Forelimb muscle (tissue), 1 donor: ENCODE measurements at places on chromosomes 6 and 20. TPM values are rescaled to one million over a fixed set of nuclear protein-coding genes. Genes with fewer than 3 reads are reported as not detected.

DPPA5 gene
- polyA plus RNA-seq = not detected

TNFRSF6B gene
- polyA plus RNA-seq = 1.6 TPM

HLA-DPB1 gene
- 9.5 TPM for polyA plus RNA-seq

PMEPA1 gene
- 25.8 TPM for polyA plus RNA-seq

WFDC10B gene
- not detected for polyA plus RNA-seq

SLC17A3 gene
- polyA plus RNA-seq = not detected

- no peak for DNase-seq
Measured at GRCh38 chr6:11668455-11668854, 110.1 kb downstream of the ADTRP start.

- no peak for DNase-seq
Measured at GRCh38 chr6:150865043-150865405, 478 bp upstream of the MTHFD1L start.

GRCh38 chr6:37251211-37251780, 6.3 kb upstream of the TBC1D22B start:
- no peak for DNase-seq

DNA sequence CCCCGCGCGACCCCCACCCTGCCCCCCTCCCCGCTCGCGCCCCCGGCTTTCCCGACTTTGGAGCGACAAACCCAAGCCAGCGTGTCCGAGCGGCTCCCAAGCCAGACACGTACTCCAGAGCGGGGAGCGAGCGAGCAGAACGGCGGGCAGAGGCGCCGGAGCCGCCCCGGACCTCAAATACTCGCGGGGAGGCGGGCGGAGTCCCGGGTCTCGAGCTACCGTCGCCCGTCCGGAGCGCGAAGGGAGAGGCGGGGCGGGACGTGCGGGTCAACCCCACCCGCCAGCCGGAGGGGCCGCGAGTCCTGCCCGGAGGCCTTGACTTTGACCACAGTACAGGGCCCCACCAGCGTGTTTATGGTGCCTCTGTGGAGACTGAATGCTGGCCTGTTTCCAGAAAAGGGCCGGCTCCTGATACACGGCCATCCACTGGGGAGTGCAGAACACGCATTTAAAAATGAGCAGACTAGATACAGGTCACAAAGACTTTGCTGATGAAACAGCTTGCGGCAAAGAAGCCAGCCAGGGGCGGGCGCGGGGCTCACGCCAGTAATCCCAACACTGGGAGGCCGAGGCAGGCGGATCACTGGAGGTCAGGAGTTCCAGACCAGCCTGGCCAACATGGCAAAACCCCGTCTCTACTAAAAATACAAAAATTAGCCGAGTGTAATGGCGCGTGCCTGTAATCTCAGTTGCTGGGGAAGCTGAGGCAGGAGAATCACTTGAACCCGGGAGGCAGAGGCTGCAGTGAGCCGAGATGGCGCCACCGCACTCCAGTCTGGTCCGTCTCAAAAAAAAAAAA, at the start of gene SERPINB6:
SERPINB6 (minus strand) TSS at position 148 of the 799 bp plus-strand sequence. CDS start 12,235 bp downstream, outside the sequence.
- DNase-seq = no peak

GRCh38 chr20:2654384-2654822, 2.0 kb downstream of the NOP56 start:
- no peak for DNase-seq

GRCh38 chr6:53326372-53327016, 22.3 kb downstream of the ELOVL5 start:
- DNase-seq = no peak

- no peak for DNase-seq
Measured at GRCh38 chr20:35617397-35618262, 2.0 kb downstream of the SPAG4 start.

DNA sequence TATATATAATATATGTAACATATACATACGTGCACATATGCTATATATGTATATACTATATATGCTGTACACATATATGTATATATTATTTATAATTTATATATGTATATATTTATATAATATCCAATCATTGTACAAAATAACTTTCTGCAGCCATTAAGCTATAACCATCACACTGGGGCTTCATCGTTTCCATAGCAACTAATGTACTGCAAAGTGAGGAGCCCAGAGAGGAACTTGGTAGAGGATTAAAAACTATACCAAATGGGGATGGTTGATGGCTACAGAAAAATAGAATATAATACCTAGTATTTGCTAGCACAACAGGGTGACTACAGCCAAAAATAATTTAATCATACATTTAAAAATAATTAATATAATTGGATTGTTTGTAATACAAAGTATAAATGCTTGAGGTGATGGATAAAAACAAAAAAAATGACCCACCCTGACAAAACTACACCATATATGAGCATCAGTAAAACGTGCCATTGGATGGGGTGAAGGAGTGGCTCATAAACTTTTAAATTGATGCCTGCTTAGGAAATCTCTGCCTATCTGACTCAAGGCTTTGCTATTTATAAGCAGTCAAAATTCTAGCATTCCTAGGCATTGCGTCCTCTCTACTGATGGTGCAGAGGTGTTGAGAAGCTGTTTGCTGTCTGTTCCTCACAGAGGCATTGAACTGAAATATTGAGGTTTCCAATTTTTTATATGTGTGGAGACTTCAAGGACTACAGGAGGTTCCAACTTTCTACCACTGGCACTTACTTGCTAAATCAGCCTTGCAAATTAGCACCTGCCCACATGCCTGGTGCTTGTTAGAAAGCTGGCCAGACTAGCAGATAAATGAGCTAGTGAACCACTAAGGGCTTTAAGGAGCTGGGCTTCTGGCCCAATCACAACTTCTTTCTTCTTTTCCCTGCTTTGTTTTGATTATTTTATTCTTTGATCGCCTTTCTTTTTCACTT, 190.1 kb downstream of the SCP2D1 start:
- DNase-seq = no peak

- no peak for DNase-seq
Measured at GRCh38 chr20:7010527-7010926, 243.0 kb downstream of the BMP2 start.

DNA sequence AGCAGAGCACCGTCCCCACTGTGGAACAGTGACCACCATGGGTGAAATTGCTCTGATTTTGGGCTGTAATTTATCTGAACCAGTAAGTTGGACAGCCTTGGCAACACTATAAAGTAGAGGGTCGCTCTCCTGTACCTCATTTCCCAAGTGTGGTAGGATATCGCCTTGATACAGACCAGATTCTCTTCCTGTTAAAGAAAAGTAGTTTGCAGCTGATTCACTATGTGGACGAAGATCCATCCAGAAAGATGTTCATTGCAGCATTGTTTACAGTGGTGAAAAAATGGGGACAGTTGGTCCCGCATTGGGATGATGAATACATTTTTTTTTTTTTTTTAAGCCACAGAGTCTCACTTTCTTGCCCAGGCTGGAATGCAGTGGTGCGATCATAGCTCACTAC, 74.3 kb downstream of the SLX4IP start:
- DNase-seq = no peak

GRCh38 chr6:75624335-75624734, 22.7 kb downstream of the SENP6 start:
- no peak for DNase-seq
